H1 (cell line): ENCODE measurements at places on chromosomes 4 and X. TPM values are rescaled to one million over a fixed set of nuclear protein-coding genes. Genes with fewer than 3 reads are reported as not detected.
A peak's percentile ranks its signal among the peaks of the same experiment; 100 is the strongest.

DNA sequence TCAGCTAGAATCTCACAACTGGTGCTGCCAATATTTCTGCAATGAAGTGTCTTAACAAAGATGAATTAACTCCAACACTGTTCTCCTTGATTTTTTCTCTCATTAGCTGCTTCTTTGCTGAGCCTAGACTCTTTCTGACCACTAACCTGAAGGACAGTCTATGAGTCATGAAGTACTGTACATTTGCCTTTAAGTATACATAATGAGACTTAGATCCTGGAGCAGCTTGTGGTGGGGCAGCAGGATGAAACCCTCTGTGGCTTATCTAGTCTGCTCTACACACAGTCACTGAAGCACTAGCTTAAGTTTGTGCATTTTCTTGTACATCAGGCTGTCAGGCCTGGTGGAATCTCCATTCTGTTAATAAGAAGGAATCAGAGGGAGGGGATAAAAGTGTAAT lies 307.4 kb upstream of the SMIM31 start:
- no peak overlapping the region for H3K27ac ChIP-seq
- no peak overlapping the region for H3K4me3 ChIP-seq
- no peaks in the 10 kb centered on the region for H3K4me1 ChIP-seq
- no peaks in the 10 kb centered on the region for H3K36me3 ChIP-seq
- no peaks in the 10 kb centered on the region for H3K27me3 ChIP-seq

DNA sequence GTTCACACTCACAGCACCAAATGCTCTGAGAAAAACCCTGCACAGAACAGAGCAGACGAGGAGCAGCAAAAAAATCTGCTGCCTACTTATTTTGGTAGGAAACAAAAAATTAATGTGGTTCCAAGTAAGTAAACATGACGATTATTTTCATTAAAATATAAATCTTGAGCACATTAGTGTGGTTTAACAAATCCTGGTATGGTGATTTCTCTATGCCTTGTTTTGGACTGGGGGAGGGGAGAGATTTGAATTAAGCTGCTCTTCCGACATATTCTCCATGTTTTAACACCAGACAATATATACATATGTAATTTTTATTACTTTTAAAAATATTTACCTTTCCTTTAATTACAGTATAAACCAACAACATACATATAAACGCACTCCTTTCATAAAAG lies 1.8 kb downstream of the CAMK2D start:
- H3K27ac ChIP-seq: no peak overlapping the region
- H3K27me3 ChIP-seq: peaks cover 7% of the 10 kb centered on the region
- no peak for DNase-seq

DNA sequence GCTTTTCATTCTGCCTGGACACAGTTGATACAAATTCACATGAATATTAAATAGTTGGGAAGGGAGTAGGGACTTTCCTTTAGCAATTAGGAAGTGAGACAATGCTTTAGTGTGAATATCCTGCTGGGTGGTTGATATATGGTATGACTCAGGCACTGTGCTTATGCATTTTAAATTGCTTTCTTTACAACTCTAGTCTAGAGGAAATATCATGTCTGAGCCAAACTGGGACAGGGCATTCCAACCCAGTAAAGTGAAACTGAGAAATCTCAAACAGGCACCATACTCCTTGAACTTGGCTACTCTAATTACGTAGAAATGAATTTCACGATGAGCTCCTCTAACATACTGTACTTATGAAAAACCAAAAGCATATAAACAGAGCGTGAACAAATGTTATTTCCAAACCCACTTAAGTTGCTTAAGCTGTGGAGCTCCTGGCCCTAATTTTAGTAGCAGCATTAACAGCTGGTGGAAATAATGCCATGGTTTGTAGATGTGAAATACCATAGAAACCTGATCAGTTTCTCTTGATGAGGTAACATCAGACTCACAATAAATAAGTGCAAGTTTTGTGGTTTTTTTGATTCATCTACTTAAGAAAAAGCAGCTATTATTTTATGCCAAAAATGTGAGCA lies 242.9 kb upstream of the GK2 start:
- H3K4me1 ChIP-seq: peaks cover 7% of the 10 kb centered on the region
- H3K27ac ChIP-seq: no peak overlapping the region; the same call in 1 of the 2 replicates
- H3K36me3 ChIP-seq: no peaks in the 10 kb centered on the region
- DNase-seq: no peak
- H3K4me3 ChIP-seq: no peak overlapping the region
- H3K27me3 ChIP-seq: no peaks in the 10 kb centered on the region

- no peaks in the 10 kb centered on the region for H3K36me3 ChIP-seq
- no peaks in the 10 kb centered on the region for H3K27me3 ChIP-seq
- peaks cover 8% of the 10 kb centered on the region; the same call in 1 of the 2 replicates for H3K4me1 ChIP-seq
- no peak overlapping the region for H3K27ac ChIP-seq
- peak overlapping the region; percentile 53; the same call in 1 of the 2 replicates for H3K4me3 ChIP-seq
Measured at GRCh38 chrX:53047228-53047627, 1.4 kb upstream of the GPR173 start.

DNA sequence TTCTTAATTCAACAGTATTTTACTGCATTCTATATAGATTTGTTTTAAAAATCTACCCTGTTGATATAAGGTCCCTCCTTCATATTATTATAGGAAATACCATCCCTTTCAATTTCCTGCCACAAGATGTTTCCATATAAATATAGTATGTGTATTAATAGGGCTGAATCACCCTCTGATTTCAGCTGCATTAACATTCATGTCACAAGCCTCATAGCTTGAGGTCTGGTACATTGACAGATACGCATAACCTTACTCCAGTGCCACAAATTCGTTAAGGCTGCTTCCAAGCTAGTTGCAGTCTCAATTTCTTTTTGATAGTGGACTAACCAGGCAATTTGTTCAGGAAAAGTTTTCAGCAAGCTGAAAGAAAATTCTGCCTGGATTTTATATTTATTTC lies 128.4 kb downstream of the KLHL34 start:
- H3K27ac ChIP-seq: no peak overlapping the region
- no peaks in the 10 kb centered on the region for H3K36me3 ChIP-seq
- no peak for DNase-seq
- no peak overlapping the region for H3K4me3 ChIP-seq

- H3K27me3 ChIP-seq: no peaks in the 10 kb centered on the region
- H3K4me1 ChIP-seq: no peaks in the 10 kb centered on the region
- no peak overlapping the region for H3K4me3 ChIP-seq
- no peaks in the 10 kb centered on the region for H3K36me3 ChIP-seq
- DNase-seq: no peak
Measured at GRCh38 chr4:113499696-113500095, 261.8 kb downstream of the CAMK2D start.

DNA sequence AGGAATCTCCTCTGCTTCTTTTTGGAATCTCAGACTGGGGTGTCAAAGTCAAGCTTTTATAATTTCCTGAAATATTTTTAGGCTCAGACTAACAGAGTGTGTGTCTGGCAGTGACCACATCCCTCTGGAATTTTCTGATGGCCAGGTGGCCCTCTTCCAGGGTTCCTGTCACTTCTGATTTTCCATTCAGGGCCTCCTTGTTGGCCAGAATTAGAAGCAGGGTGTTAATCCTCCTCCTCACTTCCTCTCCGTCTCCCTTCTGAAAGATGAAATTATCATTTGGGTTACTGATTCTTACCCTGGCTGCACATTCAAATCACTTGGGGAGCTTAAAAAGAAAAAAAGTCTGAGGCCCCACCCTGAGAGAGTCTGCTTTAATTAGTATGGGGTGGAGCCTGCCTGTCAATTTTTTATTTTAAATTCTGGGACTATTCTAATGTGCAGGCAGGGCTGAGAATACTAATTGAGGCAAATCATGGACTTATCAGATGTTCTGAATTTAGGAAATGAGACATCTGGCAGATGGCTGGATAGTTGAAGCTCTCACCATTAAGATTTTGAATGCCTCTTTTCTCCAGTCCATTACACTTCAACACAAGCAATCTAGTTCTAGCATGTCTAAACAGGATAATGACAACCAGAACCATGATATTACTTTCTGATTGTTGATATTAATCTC lies 43.2 kb downstream of the HAND2 start:
- no peak overlapping the region for H3K27ac ChIP-seq
- no peaks in the 10 kb centered on the region for H3K36me3 ChIP-seq
- H3K27me3 ChIP-seq: no peaks in the 10 kb centered on the region; the same call in none of the 2 replicates
- no peak overlapping the region for H3K4me3 ChIP-seq
- no peak for DNase-seq
- H3K4me1 ChIP-seq: no peaks in the 10 kb centered on the region

DNA sequence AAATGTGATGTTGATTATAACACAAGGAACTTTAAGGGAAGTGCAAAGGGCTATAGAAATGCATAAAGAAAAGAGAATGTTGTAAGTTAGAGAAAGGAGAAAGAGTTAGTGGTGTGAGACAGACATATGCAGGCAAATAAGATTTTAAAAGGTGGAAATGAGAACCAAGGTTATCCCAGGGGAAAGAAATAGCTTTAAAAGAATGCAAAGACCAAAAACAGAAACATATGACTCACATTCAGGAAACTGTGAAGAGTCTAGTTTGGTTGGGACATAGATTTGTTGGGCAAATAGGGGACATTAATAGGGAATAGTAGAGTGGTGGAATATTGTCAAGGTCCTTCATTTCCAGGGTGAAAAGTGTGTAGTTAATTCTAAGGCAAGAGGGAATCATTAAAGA lies 52.4 kb downstream of the MAPK10 start:
- no peak overlapping the region for H3K27ac ChIP-seq
- H3K4me3 ChIP-seq: no peak overlapping the region
- no peaks in the 10 kb centered on the region for H3K27me3 ChIP-seq
- no peak for DNase-seq
- peaks cover 11% of the 10 kb centered on the region for H3K4me1 ChIP-seq

- H3K27me3 ChIP-seq: no peaks in the 10 kb centered on the region
- no peak for DNase-seq
- H3K4me1 ChIP-seq: no peaks in the 10 kb centered on the region; the same call in none of the 2 replicates
- H3K4me3 ChIP-seq: no peak overlapping the region
Measured at GRCh38 chr4:11471618-11472017, 42.9 kb upstream of the HS3ST1 start.

DNA sequence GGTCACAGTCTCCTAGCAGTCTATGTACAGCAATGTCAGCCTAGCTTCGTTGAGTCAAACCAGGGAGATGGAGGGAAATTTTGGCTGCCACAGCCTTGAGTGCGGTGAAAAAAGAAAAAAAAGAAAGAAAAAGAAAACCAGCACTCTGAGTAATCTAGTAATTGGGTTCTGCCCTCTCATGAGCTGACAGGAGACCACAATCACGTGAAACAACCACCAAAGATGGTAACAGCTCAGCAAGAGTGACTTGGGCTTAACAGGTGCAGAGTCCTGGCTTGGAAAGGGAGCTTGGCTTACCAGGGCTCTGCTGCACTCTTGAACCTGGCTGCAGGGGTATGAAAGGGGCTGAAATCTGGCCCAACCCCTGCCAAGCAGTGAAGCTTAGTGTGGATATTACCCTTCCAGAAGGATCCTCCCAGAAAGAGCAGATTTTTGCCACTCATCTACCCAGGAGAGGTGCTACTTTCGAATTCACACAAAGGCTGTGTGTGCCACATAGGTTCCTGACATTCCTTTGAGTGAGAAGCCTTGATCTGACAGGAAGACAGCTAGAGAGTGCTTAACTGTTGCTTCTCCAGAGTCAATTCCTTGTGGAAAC lies 350.3 kb downstream of the PTTG2 start:
- H3K27me3 ChIP-seq: no peaks in the 10 kb centered on the region
- H3K4me1 ChIP-seq: no peaks in the 10 kb centered on the region
- H3K27ac ChIP-seq: no peak overlapping the region
- DNase-seq: no peak
- H3K4me3 ChIP-seq: no peak overlapping the region

- H3K27me3 ChIP-seq: no peaks in the 10 kb centered on the region
- DNase-seq: no peak
- no peaks in the 10 kb centered on the region for H3K4me1 ChIP-seq
- peaks cover 68% of the 10 kb centered on the region for H3K36me3 ChIP-seq
Measured at GRCh38 chrX:1418901-1419544, 27.1 kb upstream of the SLC25A6 start.

Gene FGFR3
- 19.5 TPM in 2 replicates for total RNA-seq

Gene VEGFD
- total RNA-seq: 0.19 TPM in 1 of 2 replicates, not detected in the other

Gene PROM1
- total RNA-seq: 59.7 and 65.4 TPM in 2 replicates

Gene FATE1
- total RNA-seq: not detected in 2 replicates

Gene ABLIM2
- total RNA-seq: 2.8 and 3.0 TPM in 2 replicates

Gene NEXMIF
- total RNA-seq: 0.55 and 0.73 TPM in 2 replicates
